Body of pancreas (tissue), 4 donors: ENCODE measurements at places on chromosomes 16 and 17.

GRCh38 chr17:44865931-44866330 lies 18.2 kb downstream of the HIGD1B start:
- DNase-seq: no peak

DNA sequence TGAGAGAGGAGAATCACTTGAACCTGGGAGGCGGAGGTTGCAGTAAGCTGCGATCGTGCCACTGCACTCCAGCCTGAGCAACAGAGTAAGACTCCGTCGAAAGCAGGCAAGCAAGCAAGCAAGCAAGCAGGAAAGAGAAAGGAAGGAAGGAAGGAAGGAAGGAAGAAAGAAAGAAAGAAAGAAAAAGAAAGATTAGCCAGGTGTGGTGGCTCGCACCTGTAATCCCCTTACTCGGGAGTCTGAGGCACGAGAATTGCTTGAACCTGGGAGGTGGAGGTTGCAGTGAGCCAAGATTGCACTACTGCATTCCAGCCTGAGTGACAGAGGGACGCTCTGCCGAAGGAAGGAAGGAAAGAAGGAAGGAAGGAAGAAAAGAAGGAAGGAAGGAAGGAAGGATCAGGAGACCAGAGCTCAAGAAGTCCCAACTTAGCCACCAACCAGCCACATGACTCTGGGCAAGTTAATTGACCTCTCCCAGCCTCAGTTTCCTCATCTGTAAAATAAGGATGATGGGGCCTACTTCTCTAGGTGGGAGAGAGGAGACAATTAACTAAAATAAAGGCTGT lies 6.5 kb downstream of the GFAP start:
- DNase-seq: no peak

DNA sequence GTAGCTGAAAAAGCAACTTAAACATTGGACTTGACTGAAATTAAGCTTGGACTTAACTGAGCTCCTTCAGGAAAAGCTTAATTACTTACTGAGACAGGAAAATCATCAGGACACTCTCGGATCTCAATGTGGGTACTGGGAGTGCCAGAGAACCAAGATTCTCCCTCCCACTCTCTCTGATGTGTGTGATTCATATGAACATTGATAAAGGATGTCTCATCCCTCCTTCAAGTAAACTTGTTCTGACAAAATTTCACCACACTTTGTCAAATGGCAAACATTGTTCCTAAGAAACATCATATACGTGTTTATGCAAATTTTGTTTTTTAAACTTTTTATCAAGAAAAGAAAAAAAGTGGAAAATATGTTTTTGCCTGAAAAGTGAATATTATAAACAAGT lies 4.1 kb upstream of the SLFN5 start:
- DNase-seq: no peak

GRCh38 chr16:20285993-20286499 lies 41.3 kb downstream of the GP2 start:
- DNase-seq: no peak

- no peak for DNase-seq
These were observed 29.6 kb downstream of the HS3ST3B1 start for GRCh38 chr17:14330492-14330962.

GRCh38 chr16:54744998-54745397 lies 185.7 kb upstream of the IRX5 start:
- no peak for DNase-seq

GRCh38 chr17:80296221-80296620 lies 35.6 kb downstream of the RNF213 start:
- no peak for DNase-seq

DNA sequence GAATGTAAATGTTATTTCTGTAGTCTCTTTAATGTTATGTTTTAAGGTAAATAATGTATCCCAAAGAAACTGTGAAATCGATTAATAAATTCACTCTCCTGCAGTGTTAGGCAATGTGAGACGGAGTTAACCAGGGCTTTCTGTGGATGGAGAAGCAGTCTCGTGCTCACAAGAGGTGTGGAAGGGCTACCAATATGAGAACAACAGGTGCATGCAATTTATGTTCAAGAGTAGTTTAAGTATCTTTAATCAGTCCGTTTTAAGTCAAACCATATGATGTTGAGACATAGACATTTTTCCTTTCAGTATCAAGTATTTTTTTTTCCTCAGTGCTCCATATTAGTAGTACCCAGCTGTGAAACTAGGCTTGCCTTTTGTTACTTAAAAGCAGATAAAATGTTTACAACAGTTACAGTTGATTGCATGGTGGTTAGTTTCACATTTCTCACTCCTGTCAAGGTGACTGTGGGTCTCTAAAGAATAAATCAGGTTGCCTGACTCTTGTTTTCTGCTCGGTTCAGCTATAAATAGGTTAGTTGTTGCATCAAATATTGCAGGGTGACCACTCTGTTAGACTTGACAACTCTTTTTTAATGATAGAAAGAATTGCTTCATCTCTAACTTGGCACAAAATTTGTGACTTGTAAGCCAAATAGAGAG lies 54.4 kb downstream of the COX10 start:
- DNase-seq: no peak

GRCh38 chr16:29663016-29663806 lies at the start of gene SPN:
SPN (plus strand) TSS chr16:29663247; CDS start chr16:29663729, 482 bp downstream.
- DNase-seq: no peak

GRCh38 chr16:52494145-52494544 lies 52.8 kb downstream of the TOX3 start:
- DNase-seq: no peak

- DNase-seq: no peak
These were observed 5.7 kb upstream of the STAT5A start for GRCh38 chr17:42282478-42283080.

DNA sequence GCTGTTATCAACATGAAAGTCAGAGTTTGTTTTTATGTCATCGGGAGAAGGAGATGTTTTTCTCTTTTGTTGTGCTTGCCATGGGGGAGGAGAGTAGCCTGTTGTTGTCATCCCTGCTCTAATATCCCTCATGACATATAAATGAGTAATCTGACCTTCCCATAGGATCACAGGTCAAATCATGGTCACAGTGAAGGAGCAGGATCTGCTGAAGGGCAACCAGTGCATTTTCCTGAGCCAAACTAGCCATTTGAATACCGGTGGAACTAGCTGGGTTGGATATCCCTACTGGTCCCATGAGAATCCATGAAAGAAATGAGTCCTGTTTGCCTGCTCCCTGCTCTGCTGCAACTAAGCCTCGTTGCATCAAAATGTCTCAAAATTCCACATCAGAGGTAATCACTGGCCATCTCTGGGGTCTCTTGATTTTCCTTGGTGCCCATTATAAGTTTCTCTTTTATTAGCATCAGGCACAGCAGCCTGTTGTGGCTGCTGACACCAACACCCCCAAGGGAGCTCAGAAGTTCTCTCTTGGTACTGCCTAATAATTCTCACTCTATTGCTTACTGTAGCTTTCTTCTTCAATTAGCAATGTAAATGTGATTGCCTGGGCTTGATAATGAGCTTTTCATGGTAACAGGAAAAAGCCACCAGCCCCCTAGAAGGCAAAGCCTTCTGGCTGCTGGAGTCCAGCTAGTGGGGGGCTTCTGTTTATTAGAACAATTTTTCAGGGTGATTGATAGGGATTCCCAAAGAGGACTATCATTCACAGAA lies 211.4 kb upstream of the ERCC4 start:
- no peak for DNase-seq

DNA sequence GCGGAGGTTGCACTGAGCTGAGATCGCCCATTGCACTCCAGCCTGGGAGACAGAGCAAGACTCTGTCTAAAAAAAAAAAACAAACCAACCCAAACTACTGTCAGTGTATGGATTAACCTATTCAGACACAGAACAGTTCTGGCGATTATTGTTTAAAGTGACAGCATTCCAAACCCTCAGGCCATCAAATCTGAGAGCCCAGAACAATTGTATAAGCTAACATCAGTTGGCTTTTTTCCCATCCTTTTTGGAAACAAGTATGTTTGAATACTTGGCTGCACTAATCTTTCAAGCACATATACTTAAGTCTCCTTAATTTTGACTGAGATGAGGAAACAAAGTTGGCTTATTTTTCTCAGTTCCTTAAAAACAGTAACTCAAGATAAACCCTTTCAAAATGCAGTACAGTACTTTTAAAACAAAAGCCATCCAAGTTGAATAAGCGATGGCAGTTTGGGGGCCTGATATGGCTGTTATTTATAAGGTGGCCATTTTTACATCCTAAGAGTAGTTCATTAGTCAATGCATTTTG lies 1.4 kb downstream of the ZSWIM7 start:
- DNase-seq: no peak

GRCh38 chr17:73352261-73352660 lies 40.5 kb upstream of the CDC42EP4 start:
- no peak for DNase-seq

- DNase-seq: no peak
These were observed 508 bp downstream of the FLCN start for GRCh38 chr17:17236295-17237025.

- no peak for DNase-seq
These were observed 50.5 kb downstream of the IKZF3 start for GRCh38 chr17:39813631-39814030.

GRCh38 chr17:8338753-8339140 lies 893 bp upstream of the ODF4 start:
- DNase-seq: no peak

DNA sequence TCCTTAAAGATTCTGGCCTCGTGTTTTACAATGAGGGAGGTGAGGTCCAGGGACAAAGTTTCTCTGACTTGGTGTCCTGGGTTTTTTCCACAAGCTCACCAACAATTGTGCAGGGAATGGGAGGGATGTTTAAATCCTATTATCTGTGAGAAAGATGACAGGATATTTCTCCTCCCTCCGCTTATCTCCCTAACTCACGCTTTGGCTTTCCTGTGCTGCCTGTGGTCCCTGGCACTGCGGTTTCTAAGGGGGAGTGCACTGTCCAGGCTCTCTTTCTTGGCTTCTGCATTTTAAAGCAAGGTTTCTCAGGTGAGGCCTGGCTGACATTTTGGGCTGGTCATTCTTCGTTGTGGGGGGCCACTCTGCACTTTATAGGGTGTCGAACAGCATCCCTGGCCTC lies 16.4 kb downstream of the GGA3 start:
- DNase-seq: no peak

GRCh38 chr17:12794919-12795532 lies 5.7 kb downstream of the ARHGAP44 start:
- DNase-seq: no peak

DNA sequence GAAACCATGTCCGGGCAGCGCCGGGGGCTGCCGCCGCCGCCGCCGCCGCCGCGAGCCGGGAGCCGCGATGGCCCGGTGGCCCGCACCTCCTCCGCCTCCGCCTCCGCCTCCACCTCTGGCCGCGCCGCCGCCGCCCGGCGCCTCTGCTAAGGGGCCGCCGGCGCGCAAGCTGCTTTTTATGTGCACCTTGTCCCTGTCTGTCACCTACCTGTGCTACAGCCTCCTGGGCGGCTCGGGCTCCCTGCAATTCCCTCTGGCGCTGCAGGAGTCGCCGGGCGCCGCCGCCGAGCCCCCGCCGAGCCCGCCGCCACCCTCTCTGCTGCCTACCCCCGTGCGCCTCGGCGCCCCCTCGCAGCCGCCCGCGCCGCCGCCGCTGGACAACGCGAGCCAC lies 587 bp downstream of the HS3ST4 start:
- DNase-seq: no peak

- no peak for DNase-seq
These were observed 24.5 kb upstream of the CD300E start for GRCh38 chr17:74647871-74648672.

DNA sequence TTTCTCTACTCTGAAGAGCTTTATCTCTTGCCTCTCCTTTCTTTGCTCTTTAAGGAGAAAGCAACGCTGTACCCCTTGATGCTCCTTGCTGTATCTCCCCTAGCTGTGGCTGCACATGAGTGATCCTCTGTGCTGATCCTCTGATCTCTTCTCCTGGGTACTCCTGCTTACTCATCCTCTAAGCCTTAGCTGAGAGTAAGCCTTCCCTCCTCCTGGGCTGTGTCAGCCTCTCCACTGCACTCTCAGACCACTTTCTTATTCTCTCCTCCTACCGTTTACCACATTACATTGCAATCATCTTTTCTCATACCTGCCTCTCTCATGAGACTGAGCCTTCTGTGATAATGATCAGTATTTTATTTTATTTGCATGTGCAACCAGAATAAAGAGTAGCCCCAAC lies 25.1 kb downstream of the SOX9 start:
- no peak for DNase-seq

DNA sequence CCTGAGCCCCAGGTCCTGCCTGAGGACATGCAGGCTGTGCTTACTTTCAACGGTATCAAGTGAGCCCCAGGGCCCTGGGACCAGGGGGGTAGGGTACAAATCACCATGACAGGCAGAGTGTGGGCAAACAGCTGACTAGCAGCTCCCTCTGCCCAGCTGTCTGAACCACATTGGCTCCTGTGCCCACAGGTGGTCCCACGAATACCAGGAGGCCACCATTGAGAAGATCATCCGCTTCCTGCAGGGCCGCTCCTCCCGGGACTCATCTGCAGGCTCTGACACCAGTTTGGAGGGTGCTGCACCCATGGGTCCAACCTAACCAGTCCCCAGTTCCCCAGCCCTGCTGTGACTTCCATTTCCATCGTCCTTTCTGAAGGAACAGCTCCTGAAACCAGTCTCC lies 10.0 kb downstream of the SLC46A1 start:
- DNase-seq: no peak

- no peak for DNase-seq
These were observed 5.9 kb downstream of the SKA2 start for GRCh38 chr17:59149051-59149450.

- DNase-seq: peak; percentile 13
These were observed 1.6 kb downstream of the HEATR3 start for GRCh38 chr16:50067290-50067853.

GRCh38 chr17:4696437-4696805 lies 7.5 kb downstream of the PELP1 start:
- no peak for DNase-seq
